ENCODE measurements at places on chromosomes 1 and 21.
A peak's percentile ranks its signal among the peaks of the same experiment; 100 is the strongest.

DNA sequence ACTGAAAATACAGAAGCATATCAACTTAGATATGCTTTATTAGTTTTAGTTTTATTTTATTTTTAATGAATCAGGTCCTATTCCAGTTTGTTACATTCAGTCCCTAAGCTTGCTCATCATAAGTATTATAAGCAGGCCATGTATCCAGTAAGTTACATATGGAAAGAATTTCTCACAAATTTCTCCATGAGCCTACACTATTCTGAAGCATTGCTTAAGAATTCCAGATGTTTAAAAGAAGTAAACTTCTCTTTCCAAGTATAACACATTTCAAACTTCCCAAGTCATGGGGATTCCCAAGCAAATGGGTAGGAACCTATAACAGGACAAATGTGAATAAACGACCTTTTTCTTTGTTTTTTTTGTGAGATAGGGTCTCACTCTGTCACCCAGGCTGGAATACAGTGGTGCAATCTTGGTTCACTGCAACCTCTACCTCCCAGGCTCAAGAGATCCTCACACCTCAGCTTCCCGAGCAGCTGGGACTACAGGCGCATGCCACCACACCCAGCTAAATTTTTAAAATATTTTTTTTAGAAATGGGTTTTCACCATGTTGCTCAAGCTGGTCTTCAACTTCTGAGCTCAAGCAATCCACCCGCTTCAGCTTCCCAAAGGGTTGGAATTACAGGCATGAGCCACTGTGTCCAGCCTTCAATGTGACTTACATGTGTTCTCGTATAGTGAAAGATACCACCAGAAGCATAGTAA lies 39.0 kb downstream of the ST7L start:
- H3K4me3 ChIP-seq = no peak overlapping the region
- no peaks in the 10 kb centered on the region for H3K4me1 ChIP-seq
- H3K36me3 ChIP-seq = peaks cover 51% of the 10 kb centered on the region
- H3K27ac ChIP-seq = no peak overlapping the region
- H3K27me3 ChIP-seq = no peaks in the 10 kb centered on the region

DNA sequence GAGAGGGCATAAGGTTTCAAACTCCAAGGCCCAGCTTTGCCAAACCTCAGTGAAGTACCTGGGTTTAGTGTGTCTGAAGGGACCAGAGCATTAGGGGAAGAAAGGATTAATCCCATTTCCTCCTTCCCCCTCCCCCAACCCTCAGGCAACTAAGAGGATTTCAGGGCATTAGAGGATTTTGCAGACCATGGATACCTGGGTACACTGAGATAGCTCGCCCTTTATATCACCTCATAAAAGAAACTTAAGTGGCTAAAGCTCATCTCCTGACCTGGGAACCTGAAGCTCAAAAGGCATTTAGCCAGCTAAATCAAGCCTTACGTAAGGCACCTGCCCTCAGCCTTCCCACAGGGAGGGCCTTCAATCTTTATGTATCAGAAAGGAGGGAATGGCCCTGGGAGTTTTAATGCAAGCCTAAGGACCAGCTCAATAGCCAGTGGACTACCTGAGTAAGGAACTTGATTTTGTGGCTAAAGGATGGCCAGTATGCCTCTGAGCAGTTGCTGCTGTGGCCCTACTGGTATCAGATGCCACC lies 26.4 kb upstream of the SMYD3 start:
- peaks cover 4% of the 10 kb centered on the region for H3K36me3 ChIP-seq
- no peak overlapping the region for H3K4me3 ChIP-seq
- no peak for DNase-seq

DNA sequence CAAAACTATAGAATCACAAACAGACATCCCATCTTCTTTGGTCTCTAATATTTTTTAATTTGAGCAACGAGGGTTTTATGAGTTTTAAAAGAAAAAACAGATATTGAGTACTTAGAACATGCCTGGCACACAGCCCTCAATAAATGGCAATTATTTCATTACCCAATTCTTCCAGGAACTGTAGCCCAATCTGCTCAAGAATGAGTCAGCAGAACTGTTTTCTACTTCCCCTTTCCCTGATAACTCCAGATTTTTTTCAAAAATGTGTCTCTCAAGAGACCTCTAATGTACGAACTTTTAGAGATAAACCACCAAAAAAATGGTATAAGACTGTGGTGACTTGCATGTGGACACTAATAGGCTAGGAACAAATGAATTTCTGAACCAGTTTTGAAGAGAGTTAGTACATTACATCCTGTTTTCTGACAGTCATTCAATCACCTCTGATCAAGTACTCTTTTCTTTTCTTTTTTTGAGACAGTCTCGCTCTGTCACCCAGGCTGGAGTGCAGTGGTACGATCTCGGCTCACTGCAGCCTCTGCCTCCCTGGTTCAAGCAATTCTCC lies 11.5 kb downstream of the ABL2 start:
- H3K36me3 ChIP-seq = no peaks in the 10 kb centered on the region
- H3K27me3 ChIP-seq = no peaks in the 10 kb centered on the region
- H3K27ac ChIP-seq = peak overlapping the region; percentile 85
- DNase-seq = no peak
- peaks cover 7% of the 10 kb centered on the region for H3K4me1 ChIP-seq

DNA sequence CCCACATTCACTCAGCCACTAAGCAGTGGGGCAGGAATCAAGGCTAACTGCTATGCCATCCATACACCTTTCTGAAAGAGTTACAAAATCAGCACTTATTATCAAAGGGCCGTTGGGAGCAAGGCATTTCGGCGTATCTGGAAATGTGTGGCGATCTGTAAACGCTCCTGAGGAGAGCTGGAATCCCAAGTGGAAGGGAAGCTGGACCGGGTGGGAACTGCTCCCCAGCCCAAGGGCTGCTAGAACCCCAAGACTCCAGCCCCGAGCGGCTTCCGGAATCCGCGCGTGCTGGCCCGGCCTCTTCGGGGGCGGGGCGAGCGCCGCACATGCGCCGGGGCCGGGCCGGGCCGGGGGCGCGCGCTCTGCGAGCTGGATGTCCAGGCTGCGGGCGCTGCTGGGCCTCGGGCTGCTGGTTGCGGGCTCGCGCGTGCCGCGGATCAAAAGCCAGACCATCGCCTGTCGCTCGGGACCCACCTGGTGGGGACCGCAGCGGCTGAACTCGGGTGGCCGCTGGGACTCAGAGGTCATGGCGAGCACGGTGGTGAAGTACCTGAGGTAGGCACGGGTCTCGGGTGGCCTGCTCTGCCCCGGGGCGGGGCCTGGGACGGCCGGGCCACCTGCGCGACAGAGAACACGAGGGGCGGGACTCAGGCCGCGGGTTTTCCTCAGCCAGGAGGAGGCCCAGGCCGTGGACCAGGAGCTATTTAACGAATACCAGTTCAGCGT lies at the start of gene NAXE:
NAXE (plus strand) TSS at position 345 of the 726 bp plus-strand sequence; CDS start at position 374, 29 bp downstream.
- H3K4me1 ChIP-seq = peaks cover 19% of the 10 kb centered on the region
- peak within 1 kb of the TSS; percentile 82 for H3K27ac ChIP-seq
- peak; percentile 80 for DNase-seq
- H3K4me3 ChIP-seq = peak within 1 kb of the TSS; percentile 81

DNA sequence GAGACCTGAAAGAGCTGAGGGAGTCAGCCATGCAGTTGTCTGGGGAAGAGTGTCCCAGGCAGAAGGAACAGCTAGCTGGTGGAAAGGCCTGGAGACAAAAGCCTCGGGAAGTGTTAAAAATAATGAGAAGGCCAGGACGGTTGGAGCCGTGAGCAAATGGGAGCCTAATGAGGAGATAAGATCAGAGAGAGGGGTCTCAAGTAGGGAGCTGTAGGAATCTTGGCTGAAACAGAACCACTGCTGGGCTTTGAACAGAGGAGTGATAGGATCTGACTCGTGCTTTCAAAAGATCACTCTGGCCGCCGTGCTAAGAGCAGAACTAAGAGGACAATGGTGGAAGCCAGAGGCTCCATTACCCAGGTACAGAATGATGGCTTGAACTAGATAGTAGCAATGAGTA lies 1.9 kb upstream of the FOXJ3 start:
- DNase-seq = no peak
- no peaks in the 10 kb centered on the region for H3K36me3 ChIP-seq
- peaks cover 22% of the 10 kb centered on the region for H3K4me1 ChIP-seq
- no peak overlapping the region for H3K27ac ChIP-seq
- no peak overlapping the region for H3K4me3 ChIP-seq

GRCh38 chr1:115237023-115237422 lies 101.0 kb downstream of the NGF start:
- no peaks in the 10 kb centered on the region for H3K36me3 ChIP-seq
- H3K4me1 ChIP-seq = no peaks in the 10 kb centered on the region
- H3K4me3 ChIP-seq = no peak overlapping the region
- no peak for DNase-seq
- no peak overlapping the region for H3K27ac ChIP-seq

- H3K27me3 ChIP-seq = no peaks in the 10 kb centered on the region
- H3K4me1 ChIP-seq = no peaks in the 10 kb centered on the region
- no peak overlapping the region for H3K4me3 ChIP-seq
- no peak for DNase-seq
- no peak overlapping the region for H3K27ac ChIP-seq
- H3K36me3 ChIP-seq = no peaks in the 10 kb centered on the region
Measured at GRCh38 chr1:35873243-35873750, 9.7 kb upstream of the AGO1 start.

GRCh38 chr1:21666576-21667320 lies 2.4 kb downstream of the RAP1GAP start:
- peaks cover 95% of the 10 kb centered on the region for H3K27me3 ChIP-seq
- no peaks in the 10 kb centered on the region for H3K36me3 ChIP-seq
- H3K27ac ChIP-seq = no peak overlapping the region
- no peak for DNase-seq
- H3K4me3 ChIP-seq = no peak overlapping the region
- peaks cover 4% of the 10 kb centered on the region for H3K4me1 ChIP-seq

- no peaks in the 10 kb centered on the region for H3K27me3 ChIP-seq
- no peak for DNase-seq
- peak overlapping the region; percentile 98 for H3K27ac ChIP-seq
- H3K4me1 ChIP-seq = peaks cover 65% of the 10 kb centered on the region
- H3K36me3 ChIP-seq = peaks cover 27% of the 10 kb centered on the region
Measured at GRCh38 chr1:116516631-116517030, 54.2 kb downstream of the CD58 start.

- no peak for DNase-seq
- H3K27me3 ChIP-seq = peaks cover 3% of the 10 kb centered on the region
- H3K4me1 ChIP-seq = peaks cover 34% of the 10 kb centered on the region
- no peaks in the 10 kb centered on the region for H3K36me3 ChIP-seq
- H3K4me3 ChIP-seq = no peak overlapping the region
- H3K27ac ChIP-seq = peak overlapping the region; percentile 9
Measured at GRCh38 chr1:23122796-23123195, 45.9 kb downstream of the LUZP1 start.

- no peak for DNase-seq
- H3K27me3 ChIP-seq = peaks cover 46% of the 10 kb centered on the region
- no peak overlapping the region for H3K27ac ChIP-seq
Measured at GRCh38 chr1:3097861-3098260, 28.9 kb downstream of the PRDM16 start.

DNA sequence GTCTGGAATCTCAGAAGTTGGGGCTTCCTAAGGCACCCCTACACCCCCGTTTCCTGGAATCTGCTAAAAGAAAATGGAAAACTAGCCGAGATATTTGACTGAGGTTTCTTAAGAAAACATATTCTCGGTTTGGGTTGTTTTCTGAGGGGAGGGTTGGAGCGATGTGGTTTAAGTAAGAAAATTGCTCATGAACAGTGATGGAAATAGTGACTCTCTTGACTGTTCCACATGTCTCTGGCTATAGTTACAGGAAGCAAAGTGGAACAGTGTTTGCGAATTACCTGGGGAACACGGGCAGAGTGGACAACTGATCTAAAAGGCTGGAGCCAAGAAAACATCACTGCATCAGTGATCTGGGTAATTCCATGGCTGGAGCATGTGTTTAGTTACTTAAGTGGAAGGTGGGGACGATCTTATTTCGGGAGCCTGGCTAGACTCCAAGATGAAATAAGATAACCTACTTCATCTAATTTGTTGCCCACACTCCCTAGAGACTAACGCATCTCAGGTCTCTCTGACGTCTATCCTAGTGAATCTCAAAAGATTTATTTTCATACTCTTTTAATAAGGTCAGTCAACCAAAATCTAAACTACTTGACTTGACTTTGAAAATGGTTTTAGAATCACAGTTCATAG lies 92.4 kb downstream of the KCNJ15 start:
- H3K4me3 ChIP-seq = no peak overlapping the region
- no peak for DNase-seq
- peaks cover 39% of the 10 kb centered on the region for H3K4me1 ChIP-seq
- no peaks in the 10 kb centered on the region for H3K27me3 ChIP-seq

GRCh38 chr1:179337288-179337687 lies 28.5 kb upstream of the AXDND1 start:
- no peak overlapping the region for H3K4me3 ChIP-seq
- H3K4me1 ChIP-seq = peaks cover 4% of the 10 kb centered on the region
- no peaks in the 10 kb centered on the region for H3K27me3 ChIP-seq
- DNase-seq = no peak
- H3K27ac ChIP-seq = no peak overlapping the region
- no peaks in the 10 kb centered on the region for H3K36me3 ChIP-seq

- no peaks in the 10 kb centered on the region for H3K36me3 ChIP-seq
- H3K4me1 ChIP-seq = peaks cover 4% of the 10 kb centered on the region
- no peak for DNase-seq
- H3K4me3 ChIP-seq = no peak overlapping the region
- no peak overlapping the region for H3K27ac ChIP-seq
- H3K27me3 ChIP-seq = no peaks in the 10 kb centered on the region
Measured at GRCh38 chr1:232901255-232901654, 49.2 kb upstream of the NTPCR start.

DNA sequence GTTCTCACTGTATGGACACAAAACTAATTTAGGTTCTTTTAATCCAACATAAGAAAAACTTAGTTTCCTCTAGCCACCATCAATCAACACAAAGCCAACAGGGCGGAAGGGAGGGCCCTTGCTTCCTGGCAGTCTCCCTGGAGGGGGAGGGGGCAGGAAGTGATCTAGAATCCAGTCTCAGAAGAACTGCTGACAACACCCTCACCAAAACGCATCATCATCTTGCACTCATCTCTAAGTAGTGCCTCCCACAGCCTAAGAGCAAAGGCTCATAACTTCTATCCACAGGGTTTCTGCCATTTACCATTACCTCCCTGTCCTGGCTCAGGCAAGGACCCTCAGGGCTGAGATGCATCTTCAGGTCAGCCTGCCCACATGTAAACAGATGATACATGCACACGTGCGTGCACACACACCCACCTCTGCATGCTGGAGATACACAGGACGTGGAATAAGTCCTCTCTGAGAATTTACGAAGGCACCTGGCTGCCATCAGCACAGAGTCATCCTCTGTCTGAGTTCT lies 20.5 kb downstream of the HIVEP3 start:
- no peaks in the 10 kb centered on the region for H3K36me3 ChIP-seq
- peak; percentile 51 for DNase-seq
- peaks cover 5% of the 10 kb centered on the region for H3K4me1 ChIP-seq

GRCh38 chr1:227913764-227914721 lies 33.7 kb downstream of the WNT9A start:
- no peaks in the 10 kb centered on the region for H3K36me3 ChIP-seq
- peak; percentile 69 for DNase-seq
- no peak overlapping the region for H3K27ac ChIP-seq

- no peak for DNase-seq
- H3K4me1 ChIP-seq = peaks cover 8% of the 10 kb centered on the region
- H3K36me3 ChIP-seq = no peaks in the 10 kb centered on the region
- H3K27ac ChIP-seq = no peak overlapping the region
- H3K4me3 ChIP-seq = no peak overlapping the region
Measured at GRCh38 chr21:25934130-25934529, 199.4 kb downstream of the GABPA start.

- DNase-seq = peak; percentile 95
- peaks cover 3% of the 10 kb centered on the region for H3K4me1 ChIP-seq
- H3K27ac ChIP-seq = peak within 1 kb of the TSS; percentile 91
- H3K4me3 ChIP-seq = peak within 1 kb of the TSS; percentile 68
- no peaks in the 10 kb centered on the region for H3K36me3 ChIP-seq
- H3K27me3 ChIP-seq = no peaks in the 10 kb centered on the region
Measured at GRCh38 chr1:9128520-9129265, at the start of gene GPR157. Gene GPR157, minus strand, starts transcription at chr1:9129102. Its CDS starts 75 bp downstream, at chr1:9129027.

All from left lung (tissue), 14 donors.